Stimulated activated CD4-positive, alpha-beta T cell treated with anti-CD3 and anti-CD28 coated beads, Interleukin-15, amount 100 ng/mL, for 48 hours (primary cell): ENCODE measurements at places on chromosomes 4 and X.

DNA sequence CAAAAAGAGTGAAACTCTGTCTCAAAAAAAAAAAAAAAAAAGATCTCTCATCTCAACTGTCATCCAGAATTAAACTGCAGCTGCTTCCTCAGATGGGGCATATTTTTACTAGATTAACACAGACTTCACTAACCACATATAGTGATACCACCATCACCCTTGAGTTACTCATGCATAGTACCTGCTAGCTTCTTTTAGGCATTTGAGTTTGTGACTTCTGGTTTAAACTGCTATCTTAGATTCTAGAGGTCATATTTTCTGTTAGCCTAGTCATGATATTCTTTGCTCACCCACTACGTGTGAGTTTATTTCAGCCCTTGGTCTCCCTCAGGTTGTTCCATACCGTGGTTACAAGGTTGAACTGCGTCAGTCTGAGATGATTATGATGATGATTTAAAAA, 154.9 kb upstream of the BMP3 start:
- no peak for DNase-seq

GRCh38 chrX:3244203-3244743, 102.2 kb downstream of the MXRA5 start:
- DNase-seq, result no peak

GRCh38 chr4:53189011-53189410, 176.8 kb downstream of the SCFD2 start:
- DNase-seq, result no peak

GRCh38 chr4:155603360-155603891, 63.2 kb upstream of the GUCY1A1 start:
- no peak for DNase-seq

DNA sequence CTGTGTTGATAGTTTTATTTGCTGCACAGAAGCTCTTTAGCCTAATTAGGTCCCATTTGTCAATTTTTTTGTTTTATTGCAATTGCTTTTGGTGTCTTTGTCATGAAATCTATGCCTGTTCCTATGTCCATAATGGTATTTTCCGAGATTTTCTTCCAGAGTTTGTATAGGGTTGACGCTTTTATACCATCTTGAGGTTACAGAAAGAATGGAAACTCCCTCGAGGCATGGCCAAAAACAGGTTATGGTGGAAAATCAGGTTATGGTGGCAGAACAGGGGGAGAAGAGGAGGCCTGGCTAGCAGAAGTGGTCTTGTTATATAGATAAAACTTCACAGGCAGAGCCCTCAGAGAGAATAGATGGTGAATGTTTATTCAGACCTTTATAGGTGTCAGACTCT, 21.6 kb downstream of the OPHN1 start:
- no peak for DNase-seq

DNA sequence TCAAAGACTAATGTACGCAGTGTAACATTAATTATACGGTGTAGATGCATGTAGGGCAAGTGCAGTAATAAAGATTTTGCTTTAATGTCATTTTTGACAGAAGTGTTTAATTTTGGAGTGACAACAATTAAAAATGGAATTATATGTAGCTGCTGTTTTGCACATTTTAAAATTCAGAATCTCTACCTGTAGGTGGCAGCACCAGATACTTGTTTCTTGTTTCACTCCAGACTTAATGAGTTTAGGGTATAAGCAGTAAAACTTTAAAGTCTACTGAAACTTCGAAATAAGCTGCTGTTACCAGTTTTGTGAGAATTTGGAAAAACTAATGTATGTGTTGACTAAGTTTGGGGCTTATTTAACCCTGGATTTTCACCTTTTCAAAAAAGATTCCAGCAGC, 144.9 kb downstream of the POLA1 start:
- no peak for DNase-seq

GRCh38 chr4:23337292-23337691, 552.6 kb downstream of the PPARGC1A start:
- no peak for DNase-seq

DNA sequence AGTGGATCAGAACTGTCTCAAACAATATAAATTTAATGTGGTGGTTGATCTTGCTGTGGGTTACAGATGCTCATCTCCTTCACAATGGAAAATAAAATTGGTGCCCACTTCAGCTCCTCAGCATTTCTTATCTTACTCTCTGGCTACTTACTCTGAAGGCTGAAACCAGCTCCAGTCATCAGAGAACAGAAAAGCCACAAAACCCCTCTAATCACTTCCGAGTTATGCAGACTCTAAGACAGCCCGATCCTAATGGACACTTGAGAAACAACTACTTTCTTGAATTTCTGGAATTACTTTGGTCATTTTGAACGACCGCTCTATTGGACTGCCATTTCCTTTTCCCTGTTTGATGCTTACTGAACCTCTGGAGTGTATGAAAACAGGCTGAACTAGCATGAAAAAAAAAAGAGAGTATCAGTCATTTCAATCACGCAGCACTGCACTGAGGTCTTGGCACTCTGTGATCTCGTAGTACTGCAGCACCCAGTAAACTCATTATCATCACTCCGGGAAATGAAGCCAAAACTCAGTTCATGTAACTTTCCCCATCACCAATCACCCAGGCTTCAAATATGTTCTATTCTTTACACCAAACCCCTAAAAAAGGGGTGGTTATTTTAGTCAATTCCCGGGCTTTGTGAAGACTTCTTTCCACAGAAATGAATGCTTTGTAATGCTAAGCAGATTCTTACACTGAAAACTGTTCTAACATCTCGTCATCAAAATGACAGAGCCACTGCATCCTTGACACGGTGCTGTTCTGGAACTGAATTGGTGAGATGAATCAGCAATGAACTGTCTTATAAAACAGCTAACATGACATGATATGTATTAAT, 54.5 kb downstream of the TSPAN5 start:
- no peak for DNase-seq

DNA sequence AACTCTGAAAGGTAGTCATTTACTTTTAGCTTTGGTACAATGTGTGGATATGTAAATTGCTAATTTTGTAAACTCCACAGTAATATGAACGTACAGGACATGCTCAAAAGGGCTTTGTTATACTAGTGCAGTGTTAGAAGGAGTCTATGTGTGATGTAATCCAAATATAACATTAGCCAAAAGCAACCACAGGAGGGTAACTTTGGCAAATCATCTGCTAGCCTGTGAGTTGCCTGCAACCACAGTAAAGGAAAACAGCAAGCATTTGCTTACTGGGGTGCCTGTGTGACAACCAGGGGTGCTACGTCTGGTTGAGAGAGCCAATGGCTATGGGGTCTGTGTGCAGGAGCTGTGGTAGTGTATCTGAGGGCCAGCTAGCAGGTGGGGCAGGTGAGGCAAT, 245.8 kb downstream of the ADAMTS3 start:
- no peak for DNase-seq

DNA sequence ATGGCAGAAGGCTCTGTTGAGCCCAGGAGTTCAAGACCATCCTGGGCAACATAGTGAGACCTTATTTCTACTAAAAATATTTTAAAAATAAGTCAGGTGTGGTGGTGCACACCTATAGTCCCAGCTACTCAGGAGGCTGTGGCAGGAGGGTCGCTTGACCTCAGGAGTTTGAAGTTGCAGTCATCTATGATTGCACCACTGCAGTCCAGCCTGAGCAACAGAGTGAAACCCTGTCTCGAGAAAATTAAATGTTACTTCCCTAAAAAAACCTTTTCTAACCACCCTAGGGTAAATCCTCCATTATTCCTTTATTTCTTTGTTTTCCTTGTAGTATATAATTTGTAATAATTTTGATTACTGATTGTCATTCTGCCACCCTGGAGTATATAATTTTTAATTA, 7.9 kb downstream of the FAM200B start:
- DNase-seq, result no peak

GRCh38 chrX:2500091-2500802, 529 bp downstream of the DHRSX start:
- peak; percentile 14 for DNase-seq

DNA sequence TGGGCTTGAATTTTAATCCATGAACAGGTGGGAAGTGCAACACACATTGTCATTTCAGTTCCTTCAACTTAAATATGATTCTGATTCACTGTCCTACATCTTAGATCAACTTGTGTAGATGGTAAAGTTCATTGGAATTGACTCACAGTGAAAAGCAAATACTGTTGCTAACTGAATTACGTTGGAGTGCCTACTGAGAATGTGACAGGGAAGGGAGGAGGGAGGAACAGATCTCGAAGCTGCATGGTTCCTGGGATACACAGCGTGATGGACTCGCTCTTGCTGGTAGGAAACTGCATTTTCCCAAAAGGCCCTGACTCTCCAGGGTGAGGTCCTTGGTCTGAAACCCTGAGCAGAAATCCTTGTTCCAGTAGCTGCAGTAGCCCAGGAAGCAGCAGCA, 284.2 kb downstream of the USP46 start:
- no peak for DNase-seq

- no peak for DNase-seq
Measured at GRCh38 chr4:96736352-96736889, 896.5 kb downstream of the PDHA2 start.
